ENCODE measurements at places on chromosomes 1 and 21.

- no peak for DNase-seq
Observed at GRCh38 chr1:34125721-34126380, 39.2 kb downstream of the CSMD2 start.

- DNase-seq = no peak
Observed at GRCh38 chr1:184648856-184649201, 105.8 kb downstream of the EDEM3 start.

DNA sequence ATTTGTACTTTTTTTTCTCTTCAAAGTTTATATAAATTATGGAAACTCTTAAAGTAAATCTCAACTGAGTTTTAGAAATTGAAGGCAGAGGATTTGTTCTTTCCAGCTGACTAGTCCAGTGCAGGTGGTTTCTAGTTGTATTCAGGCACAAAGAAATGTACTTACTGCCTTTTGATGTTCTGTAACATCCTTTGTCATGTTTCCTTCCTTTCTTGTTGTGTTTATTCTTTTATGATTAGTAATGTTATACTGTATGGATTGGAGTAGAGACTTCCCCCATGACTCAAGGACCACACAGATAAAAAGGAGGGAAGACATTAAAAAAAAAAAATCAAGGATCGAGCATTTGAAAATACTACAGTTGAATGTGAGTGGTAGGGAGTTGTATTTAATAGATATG is 8.0 kb downstream of the HIPK1 start:
- no peak for DNase-seq

- no peak for DNase-seq
Observed at GRCh38 chr1:213325482-213325881, 274.4 kb downstream of the RPS6KC1 start.

- no peak for DNase-seq
Observed at GRCh38 chr1:119453021-119453420, 38.1 kb downstream of the HSD3B2 start.

GRCh38 chr1:66930823-66931174 is 6.0 kb downstream of the MIER1 start:
- no peak for DNase-seq

GRCh38 chr1:55937840-55938375 is 641.5 kb downstream of the PLPP3 start:
- DNase-seq = no peak

DNA sequence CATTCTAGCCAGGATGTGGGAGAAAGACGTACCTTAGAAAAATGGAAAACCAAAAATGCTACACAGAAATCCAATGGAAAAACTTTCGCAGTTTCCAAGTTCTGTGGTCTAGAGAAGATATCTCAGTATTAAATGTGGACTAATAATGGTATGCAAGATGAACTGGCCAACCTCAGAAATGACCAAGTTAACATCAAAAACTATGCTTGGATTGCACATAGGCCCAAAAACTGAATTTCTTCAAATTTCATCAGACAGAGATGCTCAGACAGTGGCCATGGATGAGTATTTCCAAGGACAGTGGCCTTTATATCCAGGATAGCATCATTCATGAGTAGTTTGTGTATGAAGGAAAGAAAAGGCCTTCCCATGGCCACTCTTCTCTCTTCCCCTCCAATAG is 132.2 kb downstream of the TIAM1 start:
- no peak for DNase-seq

Measured in stimulated activated CD8-positive, alpha-beta memory T cell treated with anti-CD3 and anti-CD28 coated beads, Interleukin-7, amount 100 ng/mL, for 1 hour (primary cell).